ENCODE measurements at places on chromosomes 16 and 17.

GRCh38 chr16:4003166-4003565 lies 113.1 kb downstream of the ADCY9 start:
- no peak for DNase-seq

GRCh38 chr16:56423584-56424403 lies 1.6 kb downstream of the AMFR start:
- no peak for DNase-seq

DNA sequence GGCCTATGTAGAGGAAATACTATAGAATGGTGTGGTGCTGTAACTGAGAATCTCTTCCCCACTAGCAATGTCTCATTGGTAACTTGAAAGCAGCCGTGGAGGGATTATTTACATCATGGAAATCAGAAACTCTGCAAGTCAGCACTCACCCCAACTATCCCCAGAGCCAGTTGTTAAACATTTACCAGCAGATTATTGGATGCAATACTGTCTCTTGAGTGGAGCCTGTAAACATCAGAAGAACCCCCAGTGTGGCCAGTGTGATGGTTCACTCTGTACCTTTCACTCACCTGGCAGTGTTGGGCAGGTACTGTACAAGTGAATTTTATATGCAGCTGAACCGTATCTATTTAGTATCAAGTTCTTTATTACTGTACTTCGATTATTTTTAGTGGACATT lies 299.8 kb upstream of the SALL1 start:
- no peak for DNase-seq

DNA sequence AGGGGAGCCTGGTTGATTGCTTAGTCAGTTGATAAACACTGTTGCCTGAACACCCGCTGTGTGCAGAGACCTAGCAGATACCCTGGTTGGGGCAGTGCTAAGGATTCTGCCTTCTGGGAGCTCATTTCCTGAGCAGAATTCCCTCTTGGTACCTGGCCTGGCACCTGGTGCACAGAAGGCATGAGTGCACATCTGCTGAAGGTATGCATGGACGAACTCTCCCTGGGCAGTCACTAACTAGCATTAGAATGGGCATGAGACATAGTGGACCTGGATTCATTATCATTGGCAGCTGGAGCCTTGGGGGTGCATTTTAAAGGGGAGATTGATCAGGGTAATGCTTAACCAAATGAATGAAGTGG lies 13.1 kb downstream of the ADCY7 start:
- DNase-seq: no peak

DNA sequence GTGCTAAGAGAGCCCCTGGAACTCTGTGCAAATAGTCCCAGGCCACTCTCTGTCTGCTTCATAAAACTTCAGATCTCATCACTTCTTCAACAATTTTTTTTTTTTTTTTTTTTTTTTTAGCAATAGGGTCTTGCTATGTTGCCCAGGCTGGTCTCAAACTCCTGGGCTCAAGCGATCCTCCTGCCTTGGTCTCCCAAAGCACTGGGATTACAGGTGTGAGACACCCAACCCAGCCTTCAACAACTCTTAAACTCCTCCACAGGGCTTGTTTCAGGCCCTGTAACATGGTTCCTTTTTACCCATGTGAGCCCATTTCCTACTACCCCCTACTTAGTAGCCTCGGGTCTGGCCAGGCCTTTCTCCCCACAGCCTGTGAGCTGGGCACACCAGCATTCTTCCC lies 39.3 kb upstream of the ICAM2 start:
- no peak for DNase-seq

- no peak for DNase-seq
These were observed 15.9 kb downstream of the CDH5 start for GRCh38 chr16:66382171-66382965.

- no peak for DNase-seq
These were observed 30.4 kb downstream of the COX4I1 start for GRCh38 chr16:85829751-85830445.

GRCh38 chr16:88022076-88023042 lies 71.1 kb downstream of the BANP start:
- DNase-seq: no peak

- DNase-seq: no peak
These were observed 478.8 kb upstream of the HSBP1 start for GRCh38 chr16:83328936-83329335.

DNA sequence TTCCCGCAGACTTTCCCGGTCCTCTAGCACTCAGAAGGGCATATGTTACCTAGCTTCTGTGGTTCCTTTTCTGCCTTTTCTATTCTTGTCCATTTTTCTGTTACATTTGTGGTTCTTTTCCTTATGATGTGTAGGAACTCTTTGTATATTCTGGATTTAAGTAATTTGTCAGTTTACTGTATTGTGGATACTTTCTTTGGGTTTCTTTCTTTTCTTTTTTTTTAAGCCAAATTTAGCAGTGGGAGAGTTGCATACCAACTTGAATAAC lies 657 bp downstream of the ALDH3A2 start:
- no peak for DNase-seq

DNA sequence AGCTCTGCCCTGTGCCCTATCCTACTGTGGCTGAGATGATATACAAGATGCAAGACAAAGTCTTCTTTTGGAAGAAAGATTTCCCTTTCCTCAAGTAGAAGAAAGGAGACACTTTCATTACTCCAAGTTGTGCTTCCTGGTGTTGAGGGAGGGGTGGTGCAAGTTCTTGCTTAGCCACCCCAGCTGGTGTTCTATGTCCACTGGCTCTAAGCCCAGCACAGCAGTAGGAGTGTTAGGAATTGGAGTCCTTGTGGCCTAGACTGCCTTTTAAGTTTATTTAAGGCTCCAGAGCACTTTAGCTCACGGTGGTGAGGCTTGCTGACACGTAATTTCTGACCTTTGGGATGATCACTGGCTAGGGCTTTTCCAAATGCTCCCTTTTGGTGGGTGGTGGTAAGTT lies 109.7 kb downstream of the KIF2B start:
- DNase-seq: no peak

DNA sequence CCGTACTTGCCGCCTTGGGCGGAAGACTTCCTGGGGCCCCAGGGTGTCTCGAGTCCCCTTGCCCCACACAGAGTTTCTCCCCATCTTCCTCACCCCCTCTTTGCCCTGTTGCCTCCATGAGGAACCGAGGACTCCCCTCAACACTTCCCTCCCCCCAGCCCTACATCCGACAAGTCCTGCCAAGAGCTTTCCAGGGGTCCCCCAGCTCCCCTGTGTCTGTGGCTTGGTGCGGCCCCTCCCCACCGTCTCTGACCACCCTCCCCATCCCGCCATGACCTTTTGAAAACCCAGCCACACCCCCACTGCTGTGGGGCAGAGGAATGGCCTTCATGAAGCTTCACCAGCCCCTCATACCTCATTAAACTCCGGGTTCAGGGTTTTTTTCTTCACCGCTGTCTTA lies 11.4 kb downstream of the SCGB1C2 start:
- no peak for DNase-seq

DNA sequence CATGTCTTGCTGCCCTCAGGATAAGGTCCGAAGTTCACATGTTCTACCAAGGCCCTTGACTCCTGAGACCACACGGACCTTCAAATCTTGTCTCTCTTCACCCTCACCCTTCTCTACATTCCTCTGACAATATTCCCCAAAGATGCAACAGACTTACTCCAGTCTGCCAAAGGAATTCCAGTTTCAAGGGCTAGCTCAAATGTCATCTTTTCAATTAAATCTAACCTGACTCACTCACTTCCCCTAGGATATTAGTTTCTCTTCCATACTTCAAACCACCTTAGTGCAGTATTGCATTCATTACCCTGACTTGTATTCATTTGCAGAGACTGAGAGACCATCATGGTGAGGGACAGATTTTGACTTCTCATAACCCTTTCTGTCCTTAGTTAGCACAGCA lies 59.6 kb upstream of the ADCY9 start:
- DNase-seq: no peak

DNA sequence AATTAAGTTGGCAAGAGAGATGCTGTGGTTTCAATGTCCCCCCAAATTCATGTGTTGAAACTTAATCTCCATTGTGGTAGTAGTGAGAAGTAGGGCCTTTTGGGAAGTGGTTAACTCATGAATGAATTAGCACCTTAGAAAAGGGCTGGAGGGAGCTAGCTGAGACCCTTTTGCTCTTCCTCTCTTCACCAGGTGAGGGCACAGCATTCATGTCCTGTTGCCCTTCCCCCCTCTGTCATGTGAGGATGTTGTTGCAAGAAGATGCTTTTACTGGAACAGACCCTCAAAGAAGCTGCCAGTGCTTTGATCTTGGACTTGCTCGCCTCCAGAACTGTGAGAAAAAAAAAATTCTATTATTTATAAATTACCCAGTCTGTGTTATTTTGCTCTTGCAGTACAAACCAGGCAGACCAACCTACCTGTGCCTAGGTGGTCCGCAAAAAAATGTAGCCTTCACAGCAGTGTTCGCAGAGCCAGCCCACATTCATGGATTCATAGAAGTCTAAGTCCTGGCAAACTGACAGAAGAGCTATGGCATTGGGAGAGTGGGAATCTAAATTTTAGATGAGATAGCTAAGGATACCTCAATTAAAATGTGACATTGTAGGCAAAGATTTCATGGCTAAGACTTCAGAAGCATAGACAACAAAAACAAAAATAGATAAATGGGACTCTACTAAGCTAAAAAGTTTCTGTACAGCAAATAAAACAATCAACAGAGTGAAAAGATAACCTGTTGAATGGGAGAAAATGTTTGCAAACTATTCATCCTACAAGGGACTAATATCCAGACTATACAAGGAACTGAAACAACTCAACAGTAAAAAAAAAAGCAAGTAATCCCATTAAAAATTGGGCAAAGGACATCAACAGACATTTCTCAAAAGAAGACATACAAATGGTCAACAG lies 32.0 kb upstream of the ABCA5 start:
- no peak for DNase-seq

- peak; percentile 10 for DNase-seq
These were observed 170.8 kb upstream of the FAM20A start for GRCh38 chr17:68771867-68772515.

- no peak for DNase-seq
These were observed 22.6 kb upstream of the SPATA32 start for GRCh38 chr17:45284176-45285140.

DNA sequence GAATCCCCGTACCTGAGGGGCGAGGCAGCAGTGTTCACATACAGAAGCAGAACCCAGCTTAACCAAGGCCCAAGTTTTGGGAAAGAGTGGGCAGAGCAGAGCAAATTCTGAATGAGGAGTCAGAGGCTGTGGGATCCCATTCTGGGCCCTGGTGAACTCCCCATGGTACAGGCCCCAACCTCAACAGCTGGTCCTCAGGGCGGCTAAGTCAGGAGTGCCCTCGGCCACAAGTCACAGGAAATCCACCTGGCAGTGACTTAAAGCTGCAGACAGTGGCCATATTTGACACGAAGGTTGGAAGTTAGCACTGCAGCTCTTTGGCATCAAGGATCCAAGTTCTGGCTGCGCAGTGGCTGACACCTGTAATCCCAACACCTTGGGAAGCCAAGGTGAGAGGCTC lies 237.1 kb downstream of the PARN start:
- DNase-seq: no peak

- DNase-seq: no peak
These were observed 54.3 kb upstream of the JPH3 start for GRCh38 chr16:87548046-87548445.

GRCh38 chr16:88061346-88062110 lies 110.3 kb downstream of the BANP start:
- no peak for DNase-seq
